ENCODE measurements at places on chromosomes 1 and 21. TPM values are rescaled to one million over a fixed set of nuclear protein-coding genes. Genes with fewer than 3 reads are reported as not detected.

Gene IGSF21
- not detected for total RNA-seq

Gene CRB1
- 0.25 TPM for total RNA-seq

Gene DR1
- 51.4 TPM for total RNA-seq

Gene TTC39A
- not detected for total RNA-seq

Gene FAAH
- total RNA-seq: 11.7 TPM

Gene TAL1
- not detected for total RNA-seq

Gene SPATA21
- total RNA-seq: not detected

Gene AIRE
- 0.16 TPM for total RNA-seq

Gene FLG2
- not detected for total RNA-seq

Gene TCHH
- not detected for total RNA-seq

DNA sequence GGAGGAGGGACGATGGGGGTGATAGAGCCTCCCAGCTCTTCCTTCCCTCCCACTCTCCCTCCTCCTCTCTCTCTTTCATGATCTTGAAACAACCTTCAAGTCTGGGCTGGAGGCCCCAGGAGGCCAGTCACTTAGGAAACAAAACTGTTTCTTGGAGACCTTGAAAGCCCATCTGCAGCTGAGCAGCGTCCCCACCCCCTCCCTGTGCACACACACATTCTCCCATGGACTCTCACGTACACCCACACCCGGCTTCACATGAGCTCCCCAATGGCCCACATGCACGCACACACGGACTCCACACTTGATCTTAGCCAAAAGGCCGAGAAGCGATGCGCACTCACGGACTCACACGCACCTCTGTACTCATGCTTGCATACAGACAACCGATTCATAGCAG, 3.2 kb upstream of the ATP1A2 start:
- DNase-seq: no peak
- no peaks in the 10 kb centered on the region for H3K36me3 ChIP-seq
- H3K27ac ChIP-seq: no peak overlapping the region
- peaks cover 7% of the 10 kb centered on the region for H3K27me3 ChIP-seq
- H3K4me1 ChIP-seq: no peaks in the 10 kb centered on the region
- H3K4me3 ChIP-seq: no peak overlapping the region

- DNase-seq: no peak
- H3K4me3 ChIP-seq: no peak overlapping the region
- H3K36me3 ChIP-seq: no peaks in the 10 kb centered on the region
- H3K4me1 ChIP-seq: no peaks in the 10 kb centered on the region
- H3K27ac ChIP-seq: no peak overlapping the region
These were observed 143.1 kb downstream of the S1PR1 start for GRCh38 chr1:101379950-101380349.

- H3K27ac ChIP-seq: no peak overlapping the region
- DNase-seq: no peak
- H3K36me3 ChIP-seq: no peaks in the 10 kb centered on the region
- H3K4me3 ChIP-seq: no peak overlapping the region
- peaks cover 23% of the 10 kb centered on the region for H3K4me1 ChIP-seq
These were observed 22.0 kb downstream of the FOXO6 start for GRCh38 chr1:41383094-41383852.

- DNase-seq: no peak
- peaks cover 62% of the 10 kb centered on the region for H3K36me3 ChIP-seq
- H3K27me3 ChIP-seq: no peaks in the 10 kb centered on the region
- H3K27ac ChIP-seq: no peak overlapping the region
These were observed 19.9 kb upstream of the SERPINC1 start for GRCh38 chr1:173937062-173937461.

GRCh38 chr1:63010913-63011660, 227.2 kb downstream of the ATG4C start:
- no peak overlapping the region for H3K27ac ChIP-seq
- H3K27me3 ChIP-seq: no peaks in the 10 kb centered on the region
- H3K4me1 ChIP-seq: no peaks in the 10 kb centered on the region

- H3K4me3 ChIP-seq: no peak overlapping the region
- no peak for DNase-seq
- no peaks in the 10 kb centered on the region for H3K27me3 ChIP-seq
- peaks cover 43% of the 10 kb centered on the region for H3K4me1 ChIP-seq
- peaks cover 32% of the 10 kb centered on the region for H3K36me3 ChIP-seq
These were observed 2.3 kb upstream of the MKNK1 start for GRCh38 chr1:46606255-46606965.

DNA sequence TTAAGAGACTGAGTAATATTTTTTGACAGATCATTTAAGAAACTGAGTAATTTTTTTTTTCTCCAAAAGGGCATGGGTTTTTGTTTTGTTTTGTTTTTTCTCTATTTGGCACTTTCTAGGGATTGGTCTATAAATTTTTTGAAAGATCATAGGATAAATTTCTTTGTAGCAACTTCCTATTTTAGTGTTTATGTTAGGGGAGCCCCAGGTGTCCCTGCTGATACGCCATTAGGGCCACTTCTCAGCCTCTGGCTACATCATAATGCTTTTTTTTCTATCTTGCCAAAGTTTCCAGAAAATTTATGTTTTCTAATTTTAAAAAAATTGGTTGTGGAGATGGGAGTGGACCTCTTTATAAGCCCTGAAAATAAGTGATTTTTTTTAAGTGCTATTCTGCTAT, 2.6 kb downstream of the GABPA start:
- H3K4me3 ChIP-seq: no peak overlapping the region
- peaks cover 35% of the 10 kb centered on the region for H3K4me1 ChIP-seq
- peaks cover 11% of the 10 kb centered on the region for H3K36me3 ChIP-seq
- no peak for DNase-seq

DNA sequence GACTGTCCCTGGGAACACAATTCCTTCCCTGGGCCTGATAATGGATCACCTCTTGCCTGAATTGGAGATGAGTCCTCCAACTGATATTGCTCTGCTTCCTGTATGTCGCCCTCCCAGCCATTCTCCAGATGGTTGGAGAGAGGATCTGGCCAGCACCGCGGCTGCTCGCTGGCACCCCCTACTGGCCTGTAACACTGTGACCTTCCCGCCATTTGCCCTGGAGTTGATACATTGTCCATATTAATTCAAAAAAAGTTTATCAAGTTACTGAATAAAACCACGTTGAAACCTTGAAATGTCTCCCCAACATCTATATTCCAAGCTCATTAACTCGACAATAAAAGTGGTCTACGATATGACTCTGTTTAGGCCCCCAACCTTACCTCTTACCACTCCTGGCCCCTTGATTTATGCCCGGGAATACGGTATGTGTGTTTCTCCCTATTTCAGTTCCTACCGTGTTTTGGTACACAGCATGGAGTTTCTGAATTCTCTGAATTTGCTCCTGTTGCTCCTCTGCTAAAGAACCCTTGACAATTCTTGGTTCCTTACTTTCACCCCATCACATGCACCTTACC, 241.8 kb upstream of the KIAA0040 start:
- H3K27ac ChIP-seq: no peak overlapping the region
- no peak for DNase-seq
- no peaks in the 10 kb centered on the region for H3K4me1 ChIP-seq
- no peaks in the 10 kb centered on the region for H3K36me3 ChIP-seq
- no peak overlapping the region for H3K4me3 ChIP-seq

- no peak overlapping the region for H3K27ac ChIP-seq
- no peaks in the 10 kb centered on the region for H3K4me1 ChIP-seq
- DNase-seq: no peak
These were observed 549.2 kb upstream of the BRINP3 start for GRCh38 chr1:191026828-191027227.

DNA sequence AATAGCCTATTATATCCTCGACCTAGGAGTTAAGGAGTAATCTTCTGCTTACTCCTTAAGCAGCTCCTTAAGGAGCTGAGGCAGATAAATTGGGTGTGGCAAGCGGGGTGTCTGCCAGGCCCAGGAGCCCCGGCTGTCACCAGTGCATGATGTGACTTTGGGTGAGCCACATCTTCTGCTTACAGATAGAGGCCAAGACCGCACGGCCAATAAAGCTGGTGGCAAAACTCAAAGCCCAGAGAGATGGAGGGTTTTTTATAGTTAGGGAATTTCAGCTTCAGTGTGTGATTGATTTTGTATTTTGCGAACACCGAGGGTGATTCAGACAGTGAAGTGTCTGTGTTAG, 9.8 kb downstream of the MX2 start:
- no peaks in the 10 kb centered on the region for H3K27me3 ChIP-seq
- peaks cover 48% of the 10 kb centered on the region for H3K36me3 ChIP-seq
- H3K4me1 ChIP-seq: peaks cover 62% of the 10 kb centered on the region
- H3K4me3 ChIP-seq: no peak overlapping the region
- DNase-seq: no peak

GRCh38 chr1:207711285-207711684, 40.6 kb upstream of the CD46 start:
- no peaks in the 10 kb centered on the region for H3K4me1 ChIP-seq
- no peaks in the 10 kb centered on the region for H3K27me3 ChIP-seq
- no peaks in the 10 kb centered on the region for H3K36me3 ChIP-seq
- peak; percentile 15 for DNase-seq

Data from CD4-positive, alpha-beta T cell (primary cell).